ENCODE measurements at places on chromosomes 1 and 21.

DNA sequence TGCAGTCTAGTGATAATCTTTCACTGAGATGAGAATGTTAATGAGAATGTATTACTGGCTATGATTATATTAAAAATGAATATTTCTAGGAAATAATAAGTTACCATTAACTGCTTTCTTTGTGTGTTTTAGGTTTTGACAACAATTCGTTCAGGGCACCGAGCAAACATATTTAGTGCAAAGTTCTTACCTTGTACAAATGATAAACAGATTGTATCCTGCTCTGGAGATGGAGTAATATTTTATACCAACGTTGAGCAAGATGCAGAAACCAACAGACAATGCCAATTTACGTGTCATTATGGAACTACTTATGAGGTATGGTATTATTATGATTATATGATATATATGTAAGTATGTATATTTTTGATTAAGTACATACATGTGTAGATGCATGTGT lies 37.8 kb upstream of the MPC2 start:
- no peak for DNase-seq

DNA sequence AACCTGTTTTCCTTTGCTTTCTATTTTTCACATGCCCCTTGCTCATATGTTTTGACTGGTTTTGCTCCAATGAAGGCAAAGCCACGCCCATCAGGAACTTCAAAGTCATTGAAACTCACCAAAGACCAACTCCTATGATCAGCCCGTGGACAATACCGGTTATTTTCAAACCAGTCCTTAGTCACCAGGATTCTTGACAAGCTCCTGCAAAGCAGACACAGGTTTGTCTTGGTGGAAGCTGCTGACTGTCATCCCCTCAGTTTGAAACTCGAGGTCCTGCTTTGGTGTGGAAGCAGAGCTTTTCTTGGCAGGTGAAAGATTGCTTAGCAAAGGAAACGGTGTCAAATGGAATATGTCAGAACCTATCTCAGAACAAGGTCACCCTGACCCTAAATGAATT lies 384.7 kb upstream of the CXADR start:
- DNase-seq = no peak

DNA sequence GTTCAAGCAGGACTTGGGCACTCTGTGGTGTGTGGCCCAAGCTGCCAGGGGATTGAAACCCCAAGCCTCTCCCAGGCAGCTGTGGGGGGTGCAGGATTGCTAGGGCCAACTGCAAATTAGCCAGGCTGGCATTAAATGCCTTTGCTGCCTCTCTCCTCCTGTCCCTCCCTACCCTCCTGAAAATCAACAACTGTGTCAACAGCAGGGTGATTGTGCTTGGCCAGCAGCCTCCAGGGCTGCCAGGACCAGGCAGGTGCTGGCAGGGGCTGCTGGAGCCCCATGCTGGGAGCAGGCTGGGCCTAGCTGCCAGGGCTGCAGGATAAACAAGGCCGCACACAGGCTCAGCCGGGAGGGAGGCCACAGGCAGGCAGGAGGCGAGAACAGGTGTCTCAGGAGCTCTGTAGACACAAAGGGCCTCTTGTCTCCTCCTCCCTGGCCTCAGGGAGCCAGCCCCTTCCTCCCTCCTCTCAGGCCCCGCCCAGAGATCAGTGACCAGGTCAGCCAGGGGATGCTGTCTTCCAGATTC lies 11.4 kb downstream of the SOX13 start:
- DNase-seq = no peak

GRCh38 chr1:44220001-44220751 lies 6.9 kb downstream of the DMAP1 start:
- DNase-seq = no peak

DNA sequence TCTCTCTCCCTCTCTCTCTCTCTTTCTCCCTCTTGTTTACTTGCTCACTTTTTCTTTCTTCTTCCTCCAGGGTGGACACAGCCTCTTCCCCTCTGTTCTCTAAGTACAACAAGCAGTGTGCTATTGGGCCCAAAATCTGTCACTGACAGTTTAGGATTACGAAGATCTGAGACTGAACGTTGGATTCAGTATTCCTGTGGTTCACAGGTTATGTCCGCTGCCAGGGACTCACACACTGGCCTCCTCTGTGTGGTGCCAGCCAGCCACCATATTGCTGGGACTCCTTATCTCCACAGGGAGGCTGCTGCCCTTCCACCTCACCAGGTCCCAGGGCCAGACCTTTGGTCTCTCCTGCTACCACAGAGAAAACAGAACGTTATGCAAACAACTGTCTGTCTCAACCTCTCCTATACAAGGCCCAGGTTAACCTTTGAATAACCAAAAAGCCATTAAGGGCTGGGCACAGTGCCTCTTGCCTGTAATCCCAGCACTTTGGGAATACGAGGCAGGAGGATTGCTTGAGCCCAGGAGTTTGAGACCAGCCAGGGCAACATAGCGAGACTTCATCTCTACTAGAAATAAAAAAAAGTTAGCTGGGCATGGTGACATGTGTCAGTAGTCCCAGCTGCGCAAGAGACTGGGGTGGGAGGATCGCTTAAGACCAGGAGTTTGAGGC lies 171.9 kb upstream of the RAB4A start:
- no peak for DNase-seq

DNA sequence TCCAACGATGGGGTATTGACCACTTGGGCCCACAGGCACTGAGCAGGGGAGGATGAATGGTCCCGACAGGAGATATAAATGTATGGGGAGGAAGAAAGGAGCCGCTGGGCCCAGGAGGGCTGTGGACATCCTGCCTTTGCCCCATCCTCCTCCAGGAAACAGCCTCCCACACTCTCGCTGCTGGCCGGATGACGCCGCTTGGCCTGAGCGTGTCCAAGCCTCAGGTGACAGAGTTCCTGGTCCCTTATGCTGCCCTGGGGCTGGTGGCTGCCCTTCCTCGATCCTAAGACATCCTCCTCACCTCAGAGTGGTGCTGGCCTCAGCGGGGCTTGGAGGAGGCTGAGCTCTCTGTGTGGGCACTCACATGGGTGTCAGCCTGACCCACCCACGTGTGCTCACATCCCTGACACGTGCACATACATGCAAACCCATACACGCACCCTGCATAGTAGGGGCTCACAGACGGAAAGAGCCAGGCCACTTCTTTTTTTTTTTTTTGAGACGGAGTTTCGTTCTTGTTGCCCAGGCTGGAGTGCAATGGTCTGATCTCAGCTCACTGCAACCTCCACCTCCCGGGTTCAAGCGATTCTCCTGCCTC lies 5.9 kb upstream of the SERINC2 start:
- DNase-seq = no peak

- DNase-seq = no peak
Observed at GRCh38 chr1:246215510-246215903, 291.6 kb downstream of the SMYD3 start.

DNA sequence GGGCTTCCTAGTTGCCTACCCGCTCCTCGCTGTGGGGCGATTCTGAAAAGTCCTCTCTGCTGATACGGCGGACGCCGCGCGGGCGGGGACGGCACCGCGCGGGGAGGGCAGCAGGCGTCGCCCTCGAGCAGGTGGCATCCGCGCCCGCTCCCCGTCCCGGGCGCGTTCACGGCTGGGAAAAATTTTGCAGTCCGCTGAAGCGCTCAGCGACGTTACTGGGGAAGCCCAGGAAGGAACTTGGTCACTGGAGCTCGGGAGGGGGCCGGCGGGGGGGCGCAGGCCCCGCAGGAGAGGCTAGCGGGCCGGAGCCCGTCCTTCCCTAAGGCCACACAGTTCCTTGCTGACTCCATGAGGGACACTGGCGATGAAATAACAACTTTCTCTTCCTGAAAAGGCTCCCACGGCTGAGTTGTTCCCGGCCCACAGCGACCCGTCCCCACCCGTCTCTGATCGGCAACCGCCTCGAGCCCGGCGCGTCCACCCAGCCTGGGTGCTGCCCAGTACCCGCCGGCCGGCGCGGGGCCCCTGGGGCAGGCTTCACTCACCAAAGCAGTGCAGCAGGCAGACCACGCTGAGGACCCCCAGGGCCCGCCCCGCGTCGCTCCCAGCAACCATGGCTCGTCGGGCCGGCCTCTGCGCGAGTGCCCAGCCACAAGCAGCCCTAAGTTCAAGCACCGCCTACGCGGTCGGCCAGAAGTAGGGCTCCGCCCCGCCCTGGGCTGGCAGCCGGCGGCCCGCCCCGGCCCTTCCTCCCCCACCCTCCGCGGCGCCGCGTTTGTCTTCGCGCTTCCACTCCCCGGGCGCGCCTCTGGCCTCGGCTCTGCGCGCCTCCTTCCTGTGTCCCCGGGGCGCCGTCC lies at the start of gene CD58:
Gene CD58 (minus strand): TSS at position 669 of the 857 bp plus-strand sequence. CDS start 54 bp downstream, at position 615.
- DNase-seq = no peak

DNA sequence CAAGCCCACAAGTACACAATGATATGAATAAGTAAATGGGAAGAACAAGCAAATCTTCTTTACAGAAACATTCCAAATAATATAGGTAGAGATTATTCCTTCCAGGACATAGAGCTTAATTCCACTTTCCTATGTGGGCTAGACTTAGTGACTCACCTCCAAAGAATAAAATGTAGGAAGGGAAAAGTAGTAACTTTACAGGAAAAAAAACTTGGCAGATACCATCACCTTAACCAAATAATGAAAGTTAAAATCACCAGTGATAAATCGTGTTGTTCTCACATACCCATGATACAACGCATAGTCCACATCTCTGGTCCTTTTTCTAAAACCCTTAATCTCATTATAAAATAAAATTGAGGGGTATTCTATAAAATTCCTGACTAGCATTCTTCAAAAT lies 260.8 kb downstream of the SPATA17 start:
- DNase-seq = no peak

DNA sequence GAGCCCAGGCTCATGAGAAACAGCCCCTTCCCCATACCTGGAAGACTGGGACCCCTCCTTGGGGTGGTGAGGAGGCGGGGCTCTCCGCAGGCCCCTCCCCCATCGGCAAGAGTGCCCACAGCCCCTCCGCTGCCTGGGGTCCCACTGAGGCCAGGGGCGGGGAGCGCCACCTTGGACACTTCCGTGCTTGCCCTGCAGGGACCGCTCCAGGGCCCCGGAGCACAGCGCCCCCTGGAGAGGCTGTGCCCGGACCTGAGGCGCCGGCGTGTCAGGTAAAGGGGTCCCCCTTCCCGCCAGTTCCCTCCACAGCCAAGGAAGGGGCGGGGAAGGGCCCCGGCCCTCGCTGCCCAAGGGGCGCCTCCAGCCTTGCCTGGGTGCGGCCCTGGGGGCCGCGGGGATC lies 21.5 kb downstream of the INAVA start:
- no peak for DNase-seq

- DNase-seq = no peak
Observed at GRCh38 chr1:6148497-6149241, 31.5 kb downstream of the CHD5 start.

- DNase-seq = no peak
Observed at GRCh38 chr1:6007318-6008083, 15.3 kb upstream of the NPHP4 start.

GRCh38 chr1:206898915-206899431 lies 1.7 kb downstream of the IL24 start:
- DNase-seq = no peak

DNA sequence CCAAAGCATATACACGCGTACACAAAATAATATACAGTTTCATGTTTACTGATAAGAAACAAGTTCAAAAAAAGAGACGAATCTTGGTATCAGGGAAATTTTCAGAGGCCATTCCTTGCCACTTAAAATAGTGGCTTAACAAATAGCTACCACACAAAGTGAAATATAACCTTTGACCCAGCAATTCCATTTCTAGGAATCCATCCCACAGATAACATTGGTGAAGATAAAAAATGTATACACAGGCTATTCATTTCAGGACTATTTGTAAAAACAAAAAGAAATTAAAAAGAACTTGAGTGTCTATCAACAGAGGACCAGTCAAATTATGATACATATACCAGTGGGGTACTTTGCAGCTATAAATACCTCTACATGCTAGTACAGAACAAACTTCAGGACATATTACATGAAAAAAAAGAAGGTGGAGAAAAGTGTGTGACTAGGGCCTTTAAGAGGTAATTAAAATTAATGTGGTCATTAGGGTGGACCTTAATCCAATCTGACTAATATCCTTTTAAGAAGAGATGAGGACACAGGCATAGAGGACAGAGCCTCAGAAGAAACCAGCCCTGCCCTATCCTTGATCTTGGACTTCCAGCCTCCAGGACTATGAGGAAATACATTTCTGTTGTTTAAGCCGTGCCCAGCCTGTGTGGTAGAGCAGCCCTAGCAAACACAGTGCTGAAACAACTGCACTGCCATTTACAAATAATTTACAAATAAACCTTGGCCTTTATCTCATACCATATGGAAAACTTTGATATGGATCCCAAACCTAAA lies 7.8 kb downstream of the UBE2G2 start:
- no peak for DNase-seq

GRCh38 chr1:21449906-21450305 lies 10.0 kb downstream of the NBPF3 start:
- DNase-seq = no peak

DNA sequence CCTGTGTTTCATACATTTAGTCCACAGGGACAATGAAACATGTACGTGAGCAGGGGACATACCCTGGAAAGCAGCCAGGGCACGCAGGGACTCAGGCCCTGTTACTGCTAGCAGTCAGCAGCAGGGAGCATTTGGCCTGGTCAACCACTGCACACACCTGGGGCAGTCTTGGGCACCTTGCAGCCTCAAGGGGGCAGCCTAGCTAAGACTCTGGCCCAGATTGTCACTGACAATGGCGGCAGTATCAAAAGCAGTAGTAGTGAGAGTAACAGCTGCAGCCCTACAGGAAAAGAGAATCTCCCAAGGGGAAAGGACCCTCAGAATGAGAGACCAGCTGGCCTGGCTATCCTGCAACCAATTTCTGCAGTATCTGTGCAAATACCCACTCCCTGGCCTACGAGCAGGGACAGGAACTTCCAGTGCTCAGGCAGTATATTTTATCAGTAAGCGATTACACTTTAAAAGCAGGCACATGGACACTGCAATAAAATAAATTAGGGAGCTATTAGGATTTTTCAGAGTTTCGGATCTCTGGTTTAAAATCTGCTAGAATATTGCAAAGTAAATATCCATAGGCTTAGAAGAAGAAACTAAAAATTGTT lies 475.6 kb downstream of the LTN1 start:
- DNase-seq = no peak

DNA sequence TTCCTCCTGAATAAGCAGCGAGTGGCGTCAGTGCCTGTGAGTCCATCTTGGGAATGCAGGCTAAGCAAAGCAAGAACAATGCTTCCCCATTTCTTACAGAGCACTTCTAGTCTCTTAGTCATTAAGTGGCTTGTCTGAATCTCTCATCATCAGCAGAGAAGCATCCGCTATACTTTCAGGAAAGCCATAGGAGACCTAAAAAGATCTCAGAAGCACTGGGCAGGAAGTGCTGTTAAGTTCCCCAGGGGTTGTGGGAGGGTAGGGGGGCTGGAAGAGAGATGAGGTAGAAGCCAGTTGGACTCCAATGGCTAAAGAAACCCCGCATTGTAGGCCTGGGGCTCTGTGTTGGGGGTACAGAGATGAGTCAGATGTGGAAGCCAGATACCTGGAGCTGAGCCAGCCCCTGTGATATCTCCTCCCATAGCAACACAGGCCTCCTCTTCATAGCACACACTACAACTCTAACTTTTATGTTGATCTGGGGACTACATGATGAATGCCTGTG lies 44.9 kb downstream of the SYT6 start:
- DNase-seq = no peak

- DNase-seq = peak; percentile 26
Observed at GRCh38 chr1:26471498-26472319, 531 bp upstream of the HMGN2 start.

- no peak for DNase-seq
Observed at GRCh38 chr21:46121286-46122221, 23.6 kb downstream of the COL6A2 start.

Measured in GM04503 (cell line).